Activated naive CD4-positive, alpha-beta T cell treated with anti-CD3 and anti-CD28 coated beads, Interleukin-2, amount 50 U/mL, for 16 hours (primary cell): ENCODE measurements at places on chromosomes 4 and X.

DNA sequence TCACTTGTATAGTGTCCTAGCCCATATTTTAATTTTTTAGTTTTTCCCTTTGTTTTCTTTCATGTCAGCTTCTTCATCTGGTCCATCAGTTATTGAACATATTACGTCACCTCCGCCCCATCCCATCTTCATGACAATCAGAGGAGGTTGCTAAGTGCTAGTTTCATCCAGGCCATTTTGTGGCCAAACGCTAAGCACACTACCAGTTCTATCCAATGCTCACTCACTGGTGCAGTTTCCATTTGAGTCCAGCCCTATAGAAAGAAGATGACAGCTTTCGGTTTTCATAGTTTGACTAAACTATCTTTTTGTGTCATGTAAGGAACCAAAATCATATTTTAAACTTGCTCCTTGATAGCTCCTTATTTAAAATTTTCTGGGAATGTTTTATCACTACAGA lies 304.2 kb downstream of the TENM3 start:
- no peak for DNase-seq

DNA sequence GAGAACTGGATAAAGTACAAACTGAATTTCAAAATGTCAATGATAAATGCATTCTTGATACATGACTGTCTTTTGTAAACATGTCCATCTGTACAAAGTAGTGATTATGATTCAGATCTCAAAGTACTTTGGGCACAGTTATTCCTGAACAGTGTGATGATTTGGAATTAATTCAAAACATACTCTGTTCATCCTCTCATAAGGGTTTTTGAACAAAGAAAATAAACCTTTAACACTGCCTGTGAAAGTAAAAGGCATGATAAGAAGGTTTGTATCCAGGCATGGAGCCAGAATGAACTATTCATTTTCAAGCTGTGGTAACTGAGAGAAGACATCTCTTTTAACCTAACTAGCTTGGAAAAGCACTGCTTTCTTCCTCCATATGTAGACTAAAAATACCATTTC lies 883 bp upstream of the KLHL4 start:
- DNase-seq, result no peak

- DNase-seq, result no peak
Observed at GRCh38 chrX:74514384-74514783, 93.1 kb downstream of the SLC16A2 start.

GRCh38 chr4:93791570-93792195 lies 36.9 kb upstream of the ATOH1 start:
- no peak for DNase-seq

DNA sequence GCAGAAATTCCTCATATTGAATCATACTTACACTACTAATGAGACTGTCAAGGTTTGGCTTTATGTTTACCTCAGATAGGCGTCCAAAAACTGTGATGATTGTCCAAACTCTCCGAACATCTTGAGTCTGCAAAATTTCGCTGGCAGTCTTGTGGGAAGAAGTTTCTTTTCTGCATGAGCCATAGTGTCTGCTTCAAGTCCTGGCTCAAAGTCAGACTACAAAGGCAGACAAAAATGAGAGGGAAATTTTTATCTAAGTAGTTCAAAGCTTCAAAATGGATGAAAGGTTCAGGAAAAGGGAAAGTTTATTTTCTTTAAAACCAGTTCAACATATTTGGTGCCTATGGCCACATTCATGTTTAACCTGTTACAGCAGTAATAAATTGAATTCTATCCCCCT lies 40.7 kb downstream of the PALLD start:
- DNase-seq, result no peak

DNA sequence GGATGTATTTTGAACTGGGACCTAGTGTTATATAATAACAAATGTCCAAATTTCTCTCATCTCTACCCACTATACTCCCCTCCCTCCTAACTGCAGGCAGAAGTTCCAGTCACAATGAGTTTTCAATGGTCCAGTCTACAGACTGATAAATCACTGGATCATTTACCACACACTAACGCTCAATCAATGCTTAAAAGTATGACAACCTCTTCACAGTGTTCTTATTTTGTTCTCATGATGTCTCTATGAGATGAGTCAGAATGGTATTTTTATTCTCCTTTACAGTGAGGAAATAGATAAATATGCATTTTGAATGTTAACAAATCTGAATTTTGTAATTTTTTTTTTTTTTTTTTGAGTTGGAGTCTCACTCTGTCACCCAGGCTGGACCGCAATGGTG lies 83.7 kb upstream of the ETNPPL start:
- no peak for DNase-seq

DNA sequence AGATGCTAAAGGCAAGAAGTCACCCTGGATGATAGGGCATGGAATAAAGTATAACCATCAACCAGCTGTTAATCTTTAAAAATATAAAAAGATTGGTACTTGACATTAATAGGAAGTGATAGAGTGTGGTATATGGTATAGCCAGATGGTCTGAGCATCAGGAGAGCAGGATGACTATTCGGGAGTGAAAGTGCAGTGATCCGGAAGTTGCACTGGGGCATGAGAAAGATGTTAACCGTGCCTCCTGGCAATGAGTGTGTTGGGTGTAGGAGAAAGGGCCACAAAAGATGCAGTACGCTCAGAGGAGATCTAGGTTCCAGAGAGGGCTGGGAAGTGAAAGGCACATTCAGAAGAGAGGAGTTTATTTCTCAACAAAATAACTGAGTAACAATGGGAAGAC lies 65.0 kb downstream of the TSPAN7 start:
- DNase-seq, result no peak

- DNase-seq, result no peak
Observed at GRCh38 chrX:2863646-2864045, 34.9 kb downstream of the GYG2 start.

DNA sequence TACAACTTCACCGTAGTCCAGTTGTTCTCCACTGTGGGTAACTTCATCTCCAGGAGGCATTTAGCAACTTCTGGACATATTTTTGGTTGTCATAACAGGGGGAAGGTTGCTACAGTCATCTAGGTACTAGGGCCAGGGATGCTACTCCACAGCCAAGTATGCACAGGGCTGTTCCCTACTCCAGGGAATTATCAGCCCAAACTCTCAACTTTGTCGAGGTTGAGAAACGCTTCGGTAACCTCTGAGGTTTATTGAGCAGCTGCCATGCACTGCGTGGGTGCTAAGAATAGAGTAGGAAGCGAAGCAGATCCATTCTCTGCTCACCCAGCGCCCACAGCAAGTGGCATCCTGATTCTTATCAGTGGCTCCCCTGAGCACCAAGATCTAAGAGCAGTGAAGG lies 8.2 kb downstream of the FGFBP1 start:
- DNase-seq, result no peak

DNA sequence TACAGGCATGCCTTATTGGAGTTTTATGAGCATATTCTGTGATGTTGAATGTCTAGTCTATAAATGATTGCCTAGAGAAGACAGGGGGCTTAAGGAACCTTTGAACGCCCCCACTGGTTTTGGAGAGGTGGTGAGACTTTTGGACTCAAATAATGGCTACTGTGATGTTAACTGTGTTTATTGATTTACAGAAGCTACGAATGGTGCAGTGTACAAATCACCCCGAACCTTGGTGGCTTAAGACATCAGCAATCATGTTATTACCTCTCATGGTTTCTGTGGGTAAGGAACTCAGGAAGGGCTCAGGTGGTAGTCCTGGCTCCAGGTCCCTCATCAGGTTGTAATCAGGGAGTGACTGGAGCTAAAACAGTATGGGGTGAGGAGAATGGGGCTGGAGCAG lies 33.3 kb upstream of the APLN start:
- DNase-seq, result no peak

DNA sequence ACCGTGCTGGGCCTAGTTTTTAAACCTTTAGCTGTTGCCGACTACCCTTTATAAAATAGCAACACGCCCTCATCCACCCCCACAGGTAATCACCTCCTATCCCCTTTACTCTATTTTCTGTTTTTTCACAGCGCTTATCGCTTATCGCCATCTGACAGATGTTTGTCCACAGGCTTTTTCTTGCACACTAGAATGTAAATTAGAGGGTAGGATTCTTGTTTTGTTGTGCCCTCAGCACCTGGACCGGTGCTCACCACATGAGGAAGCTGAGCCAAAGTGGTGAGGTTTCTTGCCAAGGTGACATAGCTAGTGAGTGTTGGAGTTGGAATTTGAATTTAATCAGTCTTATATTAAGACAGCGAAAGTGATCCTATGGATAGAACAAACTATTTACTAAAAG lies 2.9 kb upstream of the RBBP7 start:
- no peak for DNase-seq
